Iris pigment epithelial cell (primary cell): ENCODE measurements at places on chromosomes 6 and 20.

DNA sequence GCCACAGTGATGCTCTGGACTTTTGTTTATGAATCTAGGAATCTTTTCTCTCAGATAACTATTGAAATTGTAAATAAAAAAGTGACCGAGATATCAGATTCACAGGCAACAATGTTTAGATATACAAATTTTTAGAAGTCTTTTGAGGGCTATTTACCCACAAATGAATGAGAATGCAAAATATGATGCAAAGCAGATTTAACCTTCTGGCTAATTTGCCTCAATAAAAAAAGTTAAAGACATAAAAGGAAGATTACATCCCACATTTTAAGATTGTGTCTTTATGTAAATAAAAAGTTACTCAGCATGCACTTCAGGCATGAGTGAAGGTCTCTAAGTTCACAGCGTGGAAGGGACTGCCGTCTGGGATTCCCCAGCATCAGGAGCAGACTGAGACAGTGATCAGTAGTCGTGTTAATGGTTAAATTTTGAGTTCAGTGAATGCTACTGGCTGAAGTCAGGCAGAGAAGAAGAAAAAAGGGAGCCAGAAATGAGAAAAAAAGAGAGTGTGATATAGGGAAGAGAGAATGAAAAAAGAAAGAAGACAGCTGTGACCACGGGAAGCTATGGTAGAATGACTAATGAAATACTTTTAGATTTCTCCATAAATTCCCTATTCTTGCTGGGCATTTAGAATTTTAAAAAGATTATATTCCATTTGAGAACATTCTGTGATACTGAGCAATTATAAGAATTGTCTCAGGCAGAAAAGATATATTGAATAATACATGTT is 93.6 kb downstream of the MYB start:
- DNase-seq: peak; percentile 45

DNA sequence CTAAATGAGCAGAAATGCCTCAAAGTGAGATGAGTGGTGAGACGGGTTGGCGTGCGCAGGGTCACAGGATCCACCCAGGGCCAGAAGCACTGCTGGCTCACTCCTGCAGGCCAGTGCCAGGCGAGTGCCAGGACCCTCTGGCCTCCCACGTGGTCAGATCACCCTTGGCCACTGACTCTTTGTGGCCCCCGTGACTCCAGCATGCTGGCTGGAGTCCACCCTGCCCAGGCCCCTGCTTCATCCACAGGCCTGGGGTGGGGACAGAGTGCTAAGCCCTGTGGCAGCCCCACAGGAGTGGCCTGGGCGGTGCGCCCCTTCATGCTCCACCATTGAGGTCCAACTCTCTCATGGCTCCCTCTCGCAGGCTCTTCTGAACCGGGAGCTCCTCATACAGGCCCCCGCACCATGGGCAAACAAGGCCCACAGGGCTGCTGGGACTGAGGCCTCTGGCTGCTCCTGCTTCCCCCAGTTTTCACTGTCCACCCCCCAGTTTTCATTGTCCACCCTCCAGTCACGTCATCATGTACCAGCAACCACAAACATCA is 61.6 kb downstream of the ABHD12 start:
- no peak for DNase-seq

DNA sequence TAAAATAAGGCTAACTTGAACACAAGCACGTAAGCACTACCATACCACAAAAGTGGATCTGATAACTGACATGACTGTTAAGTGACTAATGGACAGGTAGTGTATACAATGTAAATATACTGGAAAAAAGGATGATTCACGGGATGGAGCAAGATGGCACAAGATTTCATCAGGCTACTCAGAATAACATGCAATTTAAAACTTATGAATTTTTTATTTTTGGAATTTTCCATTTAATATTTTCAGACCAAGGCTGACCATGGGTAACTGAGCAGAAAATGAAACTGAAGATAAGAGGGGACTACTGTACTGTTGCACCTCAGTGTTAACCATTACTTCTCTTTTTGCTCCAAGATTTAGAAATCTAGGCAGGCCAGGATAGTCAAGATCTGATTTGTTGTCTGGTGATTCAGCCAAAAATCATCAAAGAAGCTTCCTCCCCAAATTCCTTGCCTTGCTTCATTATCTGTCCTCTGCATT is 45.4 kb downstream of the TPBG start:
- DNase-seq: peak; percentile 89

DNA sequence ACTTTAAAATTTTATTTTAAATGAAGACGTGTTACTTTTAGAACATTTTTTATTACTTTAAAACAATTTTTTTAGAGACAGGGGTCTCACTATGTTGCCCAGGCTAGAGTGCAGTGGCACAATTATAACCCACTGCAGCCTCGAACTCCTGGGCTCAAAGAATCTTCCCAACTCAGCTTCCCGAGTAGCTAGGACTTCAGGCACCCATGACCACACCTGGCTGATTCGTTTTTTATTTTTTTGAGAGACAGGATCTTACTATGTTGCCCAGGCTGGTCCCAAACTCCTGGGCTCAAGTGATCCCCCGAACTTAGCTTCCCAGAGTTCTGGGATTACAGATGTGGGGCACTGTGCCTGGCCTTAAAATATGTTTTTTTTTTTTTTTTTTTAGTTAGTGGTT is 287.7 kb downstream of the GMDS start:
- DNase-seq: no peak

- DNase-seq: no peak
These were observed 84.7 kb downstream of the FOXA2 start for GRCh38 chr20:22499515-22500166.

- no peak for DNase-seq
These were observed 93.7 kb upstream of the ATXN1 start for GRCh38 chr6:16854986-16855385.

GRCh38 chr6:156988276-156989158 is 211.3 kb downstream of the ARID1B start:
- peak; percentile 14 for DNase-seq

DNA sequence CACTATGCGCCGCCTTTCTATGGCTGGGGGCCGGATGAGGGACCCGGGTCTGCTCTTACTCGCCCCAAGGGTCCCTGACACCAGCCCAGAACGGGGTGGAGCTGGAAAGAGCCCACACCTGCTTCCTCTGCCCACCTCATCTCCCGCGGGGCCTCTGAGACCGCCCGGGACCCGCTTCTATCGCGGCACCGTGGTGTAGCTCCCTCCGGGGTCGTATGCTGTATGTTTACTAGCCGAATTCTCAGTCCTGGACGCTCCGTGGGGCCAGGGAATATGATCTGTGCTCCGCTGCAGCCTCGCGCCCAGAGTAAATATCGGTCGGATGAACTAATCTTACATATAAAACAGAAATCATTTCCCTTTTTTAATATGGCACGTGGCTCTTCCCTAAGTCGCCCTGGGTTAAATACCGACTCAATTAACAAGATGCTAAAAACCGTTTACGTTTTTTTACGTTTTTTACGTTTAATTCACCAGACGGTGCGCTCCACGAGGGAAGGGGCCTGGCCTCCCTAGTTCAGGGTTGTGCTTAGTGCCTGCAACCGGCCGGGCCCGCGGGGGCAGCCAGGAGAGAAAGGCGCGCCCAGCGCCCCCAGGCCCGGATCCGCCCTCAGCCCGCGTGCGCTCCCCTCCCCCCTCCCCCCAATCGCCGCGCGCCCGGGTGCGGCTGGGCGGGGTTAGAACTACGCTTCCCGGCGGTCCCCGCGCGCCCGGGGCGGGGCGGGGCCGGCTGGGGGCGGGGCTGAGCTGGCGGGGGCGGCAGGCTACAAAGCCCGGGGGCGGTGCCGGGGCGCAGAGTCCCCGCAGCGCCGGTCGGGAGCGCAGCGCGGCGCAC is at the start of gene RBM38:
Gene RBM38 (plus strand): TSS at position 793 of the 835 bp plus-strand sequence. CDS start 186 bp downstream, outside the sequence.
- peak; percentile 49 for DNase-seq

DNA sequence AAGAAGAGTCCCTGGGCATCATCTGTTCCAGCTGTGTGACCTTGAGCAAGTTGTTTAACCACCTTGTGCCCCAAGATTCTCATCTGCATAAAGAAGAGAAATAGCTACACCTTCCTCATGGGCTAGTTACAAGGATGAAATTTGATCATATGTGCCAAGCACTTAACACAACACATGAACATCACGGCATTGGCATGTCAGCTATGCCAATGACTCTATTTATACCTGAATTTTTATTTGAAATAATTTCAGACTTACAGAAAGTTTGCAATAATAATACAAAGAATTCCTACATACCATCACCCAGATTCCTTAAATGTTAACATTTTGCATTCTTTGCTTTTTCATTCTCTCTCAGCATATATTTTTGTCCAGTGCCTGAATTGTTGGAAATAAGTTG is 21.0 kb upstream of the TCF15 start:
- no peak for DNase-seq

DNA sequence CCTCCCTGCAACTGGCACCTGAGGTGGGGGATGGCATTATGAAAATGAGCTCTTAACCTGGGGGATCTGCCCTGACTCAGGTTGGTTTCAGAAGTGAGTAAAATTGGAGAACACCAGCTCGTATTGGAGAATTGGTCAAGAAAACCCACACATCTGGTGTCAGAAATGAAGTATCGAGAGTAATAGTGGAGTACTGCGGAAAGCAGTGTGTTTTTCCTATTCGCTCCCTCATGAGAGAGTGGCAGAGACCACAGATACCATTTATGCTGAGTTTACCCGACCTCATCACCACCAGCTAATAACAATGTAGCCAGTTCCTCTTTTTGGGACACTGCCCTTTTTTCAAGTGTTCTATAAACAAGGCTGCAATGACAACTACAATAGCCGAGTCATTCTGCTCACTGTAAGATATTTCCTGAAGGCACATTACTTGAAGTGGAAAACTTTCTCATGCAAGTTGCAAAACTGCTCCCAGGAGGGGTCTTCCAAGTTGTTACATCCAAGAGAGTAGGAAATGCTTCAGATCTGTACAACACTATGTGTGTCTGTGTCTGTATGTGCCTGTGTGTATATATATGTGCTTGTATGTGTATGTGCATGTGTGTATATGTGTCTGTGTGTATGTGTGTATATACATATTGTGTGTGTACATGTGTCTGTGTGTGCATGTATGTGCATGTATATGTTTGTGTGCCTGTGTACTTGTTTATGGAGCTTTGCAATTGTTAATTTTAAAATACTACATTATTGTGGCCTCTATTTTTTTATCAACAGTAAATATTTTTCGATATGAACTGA is 106.0 kb upstream of the CST7 start:
- DNase-seq: no peak

- DNase-seq: peak; percentile 25
These were observed 1.1 kb downstream of the LRRC1 start for GRCh38 chr6:53795702-53796450.

DNA sequence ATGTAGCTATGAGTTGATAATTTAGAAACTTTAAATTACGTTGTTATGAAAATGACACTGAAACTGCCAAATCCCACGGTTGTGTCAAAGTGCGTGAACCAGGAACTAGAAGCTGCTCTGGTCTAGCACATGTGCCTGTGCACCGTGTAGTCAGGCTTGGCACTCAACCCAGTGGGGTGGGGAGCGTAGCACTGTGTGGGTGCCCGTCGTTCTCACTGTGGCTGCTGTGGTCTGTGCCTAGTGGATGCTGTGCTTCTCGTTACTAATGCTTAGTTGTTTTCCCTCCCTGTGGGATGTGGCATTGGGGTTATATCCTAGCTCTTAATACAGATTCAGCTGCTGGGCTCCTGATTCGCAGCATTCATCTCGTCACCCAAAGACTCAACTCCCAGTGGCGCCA is 46.2 kb upstream of the ADIG start:
- DNase-seq: no peak

GRCh38 chr20:58094698-58095097 is 133.8 kb downstream of the ANKRD60 start:
- DNase-seq: no peak

- DNase-seq: no peak
These were observed 145.2 kb downstream of the CEBPB start for GRCh38 chr20:50335866-50336265.

DNA sequence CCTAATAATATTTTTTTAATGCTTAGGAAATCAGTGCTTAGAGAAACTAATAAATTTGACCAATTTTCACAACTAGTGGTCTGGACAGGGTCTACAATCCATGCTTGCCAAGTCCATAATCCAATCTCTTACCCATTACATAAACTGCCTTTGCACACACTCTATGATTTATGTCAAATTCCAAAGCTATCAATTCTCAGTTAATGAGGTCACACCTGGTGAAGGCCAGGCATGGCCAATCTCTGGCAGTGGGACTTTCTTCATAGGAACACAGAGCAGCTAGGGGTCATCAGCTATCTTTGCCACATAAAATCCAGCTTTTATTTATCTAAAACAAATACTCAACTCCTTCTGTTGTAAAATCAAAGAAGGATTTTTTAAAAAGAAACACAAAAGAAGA is 21.2 kb downstream of the PAK5 start:
- no peak for DNase-seq

DNA sequence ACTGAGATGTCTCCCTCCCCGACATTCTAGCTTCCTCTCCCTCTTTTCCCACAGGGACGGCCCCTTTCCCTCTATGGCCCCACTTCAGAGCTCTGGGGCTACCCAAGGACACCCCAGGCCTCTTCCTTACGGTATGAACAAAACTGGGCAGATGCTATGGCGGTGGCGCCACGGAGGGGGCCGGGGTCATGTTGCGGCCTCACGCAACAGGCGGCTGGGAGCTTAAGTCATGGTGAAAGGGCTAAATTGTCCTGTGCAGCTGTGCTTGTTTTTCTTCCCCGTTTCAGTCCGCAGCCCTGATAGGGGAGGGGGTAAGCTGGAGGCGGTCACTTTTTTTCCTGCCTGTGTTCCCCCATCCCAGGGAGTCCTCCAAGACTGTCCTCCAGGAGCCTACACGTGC is 17.6 kb upstream of the KIAA1755 start:
- DNase-seq: peak; percentile 89

DNA sequence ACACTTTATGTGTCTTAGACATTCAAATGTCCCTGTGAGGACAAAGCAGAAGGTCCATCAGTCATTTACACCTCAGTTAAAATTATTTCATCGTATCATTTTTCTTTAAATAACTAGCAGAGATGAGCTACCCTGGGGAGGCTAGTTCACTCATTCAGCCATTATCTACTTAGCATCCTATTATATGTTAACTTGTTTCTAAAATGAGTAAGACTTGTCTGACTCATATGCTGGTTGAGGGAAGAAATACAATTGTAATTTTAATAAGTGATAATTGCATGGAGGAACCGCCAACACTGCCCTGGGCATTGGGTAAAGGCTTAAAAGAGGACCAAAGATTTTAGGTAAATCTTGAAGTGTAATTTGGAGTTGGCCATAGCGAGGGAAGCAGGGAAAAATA is 12.4 kb upstream of the PTPRK start:
- DNase-seq: peak; percentile 33

- DNase-seq: no peak
These were observed 75.6 kb downstream of the PRL start for GRCh38 chr6:22221211-22221610.

- DNase-seq: no peak
These were observed 7.8 kb downstream of the DLGAP4 start for GRCh38 chr20:36313926-36314325.
